ENCODE measurements at places on chromosomes 16 and 17. TPM values are rescaled to one million over a fixed set of nuclear protein-coding genes. Genes with fewer than 3 reads are reported as not detected.
A peak's percentile ranks its signal among the peaks of the same experiment; 100 is the strongest.

ZNF385C gene
- total RNA-seq: 0.78 TPM

RNF112 gene
- 0.62 TPM for total RNA-seq

C16orf82 gene
- not detected for total RNA-seq

HEXIM2 gene
- total RNA-seq: 7.1 TPM

GAS2L2 gene
- 0.17 TPM for total RNA-seq

AFMID gene
- 18.2 TPM for total RNA-seq

ABCA8 gene
- total RNA-seq: not detected

- DNase-seq: no peak
Observed at GRCh38 chr16:57999971-58000705, at the start of gene ZNF319. ZNF319 (minus strand) TSS chr16:58000672; CDS start chr16:57998265, 2,407 bp downstream.

DNA sequence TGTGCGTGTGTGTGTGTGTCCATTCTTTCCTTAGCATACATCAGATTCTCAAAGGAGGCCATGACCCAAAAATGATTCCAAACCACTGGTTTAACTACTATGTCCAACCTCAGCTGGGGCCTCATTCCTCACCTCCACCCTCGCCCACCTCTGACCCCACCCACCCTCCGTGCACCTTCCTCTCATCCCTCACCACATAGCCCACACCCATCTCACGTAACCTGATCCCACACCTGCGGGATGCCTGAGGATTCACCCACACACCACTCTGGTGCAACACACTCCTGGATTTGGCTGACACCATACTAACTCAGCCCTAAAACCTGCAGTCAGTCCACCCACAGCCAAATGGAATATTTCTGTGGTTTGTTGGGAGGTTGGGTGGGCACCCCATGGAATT lies 3.3 kb upstream of the CSNK2A2 start:
- DNase-seq: no peak

DNA sequence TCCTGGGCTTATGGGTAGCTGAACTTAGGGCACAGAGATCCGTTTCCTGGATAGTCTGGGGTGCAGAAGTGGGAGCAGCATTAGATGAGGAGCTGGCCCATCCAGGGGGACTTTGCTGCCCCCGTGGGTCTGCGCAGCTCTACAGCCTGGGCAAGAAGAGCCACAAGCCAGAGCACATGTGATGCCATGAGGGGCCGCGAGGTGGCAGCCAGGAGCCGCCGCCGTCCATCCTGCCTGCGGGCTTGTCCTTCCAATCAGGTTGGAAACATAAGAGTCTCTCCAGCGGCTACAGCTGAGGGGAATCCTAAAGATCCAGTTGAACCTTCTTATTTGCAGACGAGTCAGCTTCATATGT lies 21.9 kb downstream of the C1QTNF1 start:
- peak; percentile 71 for DNase-seq

- no peak for DNase-seq
Observed at GRCh38 chr16:23420011-23420410, 33.0 kb downstream of the COG7 start.

DNA sequence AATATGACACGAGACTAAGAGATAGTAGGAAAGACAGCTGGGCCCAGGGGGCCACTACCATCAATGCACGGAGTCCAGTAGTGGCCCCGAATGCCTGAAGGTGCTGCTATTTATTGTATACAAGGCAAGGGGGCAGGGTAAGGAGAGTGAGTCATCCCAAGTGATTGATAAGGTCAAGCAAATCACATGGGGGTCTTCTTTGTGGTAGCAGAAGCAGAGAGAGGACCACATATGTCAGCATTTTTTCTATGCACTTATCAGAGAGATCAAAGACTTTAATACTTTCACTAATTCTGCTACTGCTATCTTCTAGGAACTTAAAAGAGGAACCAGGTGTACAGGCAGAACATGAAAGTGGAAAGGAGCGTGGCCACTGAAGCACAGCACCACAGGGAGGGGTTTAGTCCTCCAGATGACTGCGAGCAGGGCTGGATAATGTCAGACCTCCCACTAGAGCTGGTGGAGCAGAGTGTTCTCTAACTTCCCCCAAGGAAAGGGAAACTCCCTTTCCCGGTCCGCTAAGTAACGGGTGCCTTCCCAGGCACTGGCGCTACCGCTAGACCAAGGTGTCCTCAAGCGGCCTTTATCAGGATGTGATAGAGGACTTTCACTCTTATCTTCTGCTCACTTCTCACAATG lies 26.4 kb upstream of the ARL4D start:
- peak; percentile 89 for DNase-seq

DNA sequence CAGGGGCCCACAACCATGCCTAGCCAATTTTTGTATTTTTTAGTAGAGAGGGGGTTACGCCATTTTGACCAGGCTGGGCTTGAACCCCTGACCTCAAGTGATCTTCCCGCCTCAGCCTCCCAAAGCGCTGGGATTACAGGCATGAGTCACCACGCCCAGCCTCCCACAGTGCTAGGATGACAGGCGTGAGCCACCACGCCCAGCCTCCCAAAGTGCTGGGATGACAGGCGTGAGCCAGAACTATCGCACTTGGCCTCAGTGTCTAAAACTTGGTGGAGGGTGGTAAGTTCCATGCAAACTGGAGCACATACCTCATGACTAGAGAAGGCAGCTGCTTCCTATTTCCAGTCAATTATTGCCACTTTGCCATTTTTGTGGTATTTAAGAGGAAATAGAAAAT lies 7.1 kb downstream of the HSD17B2 start:
- no peak for DNase-seq

GRCh38 chr16:72428681-72429376 lies 256.9 kb upstream of the PMFBP1 start:
- no peak for DNase-seq

DNA sequence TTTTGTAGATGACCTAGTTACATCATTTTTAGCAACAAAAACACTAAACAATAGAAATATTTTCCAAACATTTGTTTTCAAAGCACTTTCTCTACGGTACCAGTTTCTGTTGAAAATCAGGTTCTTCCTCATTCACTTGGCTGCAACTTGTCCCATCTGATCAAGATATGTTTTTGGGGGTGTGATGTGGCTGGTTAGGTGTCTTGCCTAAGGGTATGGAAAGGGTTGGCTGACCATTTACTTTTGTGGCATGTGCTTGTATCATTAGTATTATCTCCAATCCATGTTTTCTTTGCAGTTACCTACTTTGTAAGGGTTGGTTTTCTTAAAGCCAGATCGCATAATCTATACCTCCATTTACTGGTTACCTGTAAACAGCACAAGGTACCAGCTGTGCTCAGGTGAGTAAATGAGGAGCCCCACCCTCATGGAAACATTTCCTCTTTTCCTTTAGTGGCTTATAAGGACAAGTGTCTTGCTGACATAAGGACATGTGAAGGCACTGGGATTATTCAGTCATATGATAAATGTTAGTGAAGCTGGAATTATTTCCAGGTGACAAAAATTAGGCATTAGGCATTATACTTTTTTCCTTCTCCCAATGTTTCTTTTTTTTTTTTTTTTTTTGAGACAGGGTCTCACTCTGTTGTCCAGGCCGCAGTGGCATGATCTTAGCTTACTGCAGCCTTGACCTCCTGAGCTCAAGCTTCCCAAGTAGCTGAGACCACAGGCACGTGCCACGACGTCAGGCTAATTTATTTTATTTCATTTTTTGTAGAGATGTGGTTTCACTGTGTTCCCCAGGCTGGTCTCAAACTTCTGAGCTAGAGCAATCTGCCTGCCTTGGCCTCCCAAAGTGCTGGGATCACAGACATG lies 162.0 kb downstream of the CCDC182 start:
- no peak for DNase-seq

DNA sequence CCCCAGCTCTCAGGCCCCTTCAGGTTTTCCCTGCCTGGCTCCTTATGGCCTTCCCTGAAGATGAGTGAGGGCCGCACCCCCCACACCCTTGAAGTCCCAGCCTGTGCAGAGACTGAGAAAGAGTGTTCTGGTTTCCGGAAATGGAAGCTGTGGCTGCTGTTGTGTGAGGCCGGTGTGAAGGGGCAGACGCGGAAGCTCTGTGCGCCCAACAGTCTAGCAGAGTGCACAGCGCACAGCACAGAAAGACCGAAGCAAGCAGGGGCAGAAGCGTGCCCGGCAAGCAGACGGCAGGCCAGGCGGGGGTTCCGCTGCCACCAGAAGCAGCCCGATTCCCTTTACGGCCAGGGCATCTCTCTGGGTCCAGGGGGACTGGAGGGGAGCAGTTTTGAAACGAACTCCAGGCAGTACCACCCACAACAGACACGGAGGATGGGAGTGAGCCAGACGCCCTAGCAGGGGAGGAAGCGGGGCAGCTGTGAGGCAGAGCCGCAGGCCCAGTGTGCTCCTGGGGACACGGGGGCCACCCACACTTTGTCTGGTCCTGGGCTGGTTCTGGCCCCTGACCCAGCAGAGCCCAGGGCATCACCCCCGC lies 16.7 kb downstream of the TPSG1 start:
- DNase-seq: no peak

DNA sequence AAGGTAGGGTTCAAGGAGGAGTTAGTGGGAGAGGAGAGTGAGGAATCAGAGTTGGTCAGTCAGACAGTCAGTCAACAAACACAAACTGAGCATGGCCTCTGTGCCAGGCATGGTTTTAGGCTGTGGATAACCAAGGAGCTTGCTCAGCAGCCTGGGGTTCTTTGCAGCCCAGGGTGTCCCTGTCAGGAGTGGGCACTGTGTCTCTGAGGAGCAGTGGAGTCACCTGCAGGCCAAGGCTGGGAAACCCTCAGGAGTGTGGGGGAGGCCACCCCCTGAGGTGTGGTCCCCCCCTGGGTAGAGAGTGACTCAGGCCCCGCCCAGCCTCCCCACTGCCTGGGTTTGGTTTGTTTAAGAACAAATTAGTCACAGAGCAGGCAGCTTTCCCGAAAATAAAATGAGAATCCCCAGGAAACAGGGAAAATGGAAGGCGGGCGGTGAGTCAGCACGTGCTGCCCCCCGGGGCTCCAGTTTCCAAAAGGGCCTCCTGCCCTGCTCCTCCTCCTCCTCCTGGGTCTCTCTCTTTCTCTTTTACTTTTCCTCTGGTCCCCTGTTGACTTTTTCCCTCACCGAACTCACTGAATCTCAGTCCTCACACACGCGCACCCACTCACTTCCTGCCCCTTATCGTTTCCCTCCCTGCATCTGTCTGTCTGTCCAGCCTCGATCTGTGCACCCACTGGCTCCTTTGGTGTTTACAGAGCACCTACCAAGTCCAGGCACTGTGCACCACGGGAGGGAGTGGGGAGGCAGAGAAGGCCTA lies 44.3 kb downstream of the SOCS3 start:
- no peak for DNase-seq

GRCh38 chr16:77943801-77944200 lies 78.5 kb upstream of the CLEC3A start:
- DNase-seq: no peak

DNA sequence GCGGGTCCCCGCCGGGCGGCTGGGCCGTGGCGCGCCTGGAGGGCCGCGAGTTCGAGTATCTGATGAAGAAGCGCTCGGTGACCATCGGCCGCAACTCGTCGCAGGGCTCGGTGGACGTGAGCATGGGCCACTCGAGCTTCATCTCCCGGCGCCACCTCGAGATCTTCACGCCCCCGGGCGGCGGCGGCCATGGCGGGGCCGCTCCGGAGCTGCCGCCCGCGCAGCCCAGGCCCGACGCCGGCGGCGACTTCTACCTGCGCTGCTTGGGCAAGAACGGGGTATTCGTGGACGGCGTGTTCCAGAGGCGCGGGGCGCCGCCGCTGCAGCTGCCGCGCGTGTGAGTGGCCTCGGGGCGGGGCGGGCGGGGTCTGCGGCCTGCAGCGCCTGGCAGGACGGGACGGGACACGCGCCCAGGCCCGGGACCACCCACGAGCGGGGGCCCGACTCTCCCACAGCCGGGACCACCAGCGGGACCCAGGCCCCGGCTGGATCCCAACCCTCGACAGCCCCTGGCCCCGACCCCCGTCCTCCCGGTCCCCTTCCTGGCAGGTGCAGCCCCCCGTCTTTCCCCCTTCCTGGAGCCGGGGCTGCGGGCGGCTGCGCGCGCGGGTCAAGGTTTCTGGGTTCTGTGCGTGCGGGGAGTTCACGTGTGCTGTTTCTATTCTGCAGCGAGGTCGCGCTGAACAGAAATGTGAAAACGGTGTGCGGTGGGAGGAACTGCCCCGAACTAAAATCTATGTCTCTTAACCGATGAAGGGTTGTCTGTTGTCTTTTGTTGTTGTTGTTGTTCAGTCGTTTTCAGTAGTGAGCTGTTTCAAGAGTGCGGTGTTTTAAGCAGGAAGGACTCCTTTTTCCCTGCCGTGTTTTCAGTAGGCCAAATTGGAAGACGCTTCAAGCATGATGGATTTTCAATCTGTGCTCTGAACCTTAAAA lies 705 bp downstream of the FOXK2 start:
- peak; percentile 70 for DNase-seq

All from B cell (primary cell).